ENCODE measurements at places on chromosomes 6 and 20.

DNA sequence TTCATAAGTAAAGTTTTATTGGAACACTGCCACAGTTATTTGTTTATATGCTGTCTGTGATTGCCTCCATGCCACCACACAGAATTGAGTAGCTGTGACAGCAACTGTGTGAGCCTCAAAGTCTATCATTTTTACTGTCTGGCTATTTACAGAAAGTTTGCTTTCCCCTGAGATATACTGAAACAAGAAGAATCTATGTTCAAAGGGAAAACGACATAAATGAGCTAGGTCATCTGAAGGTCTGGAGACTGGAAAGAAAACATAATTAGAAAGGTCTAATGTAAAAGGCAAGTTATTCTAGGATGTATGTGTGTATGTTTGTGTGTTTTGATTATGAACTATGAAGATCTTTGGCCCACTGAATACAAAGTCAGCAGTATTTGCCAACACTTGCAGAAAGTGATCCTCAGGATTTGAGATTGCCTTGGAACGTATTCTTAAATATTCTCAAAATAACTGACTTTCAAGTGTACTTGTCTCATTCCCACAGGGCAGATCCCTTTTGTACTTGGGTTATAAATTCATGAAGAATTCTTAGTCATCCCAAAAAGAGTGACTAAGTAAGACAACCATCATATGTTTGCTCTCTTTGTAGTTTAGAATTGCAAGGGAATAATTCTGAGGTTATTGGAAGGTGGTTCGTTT, 677.7 kb downstream of the DOK5 start:
- DNase-seq = no peak

- no peak for DNase-seq
These were observed 20.8 kb downstream of the EFCAB8 start for GRCh38 chr20:32879538-32879937.

- no peak for DNase-seq
These were observed 122.8 kb downstream of the INSM1 start for GRCh38 chr20:20490673-20491072.

- DNase-seq = no peak
These were observed 90.6 kb upstream of the SYNDIG1 start for GRCh38 chr20:24378661-24379483.

DNA sequence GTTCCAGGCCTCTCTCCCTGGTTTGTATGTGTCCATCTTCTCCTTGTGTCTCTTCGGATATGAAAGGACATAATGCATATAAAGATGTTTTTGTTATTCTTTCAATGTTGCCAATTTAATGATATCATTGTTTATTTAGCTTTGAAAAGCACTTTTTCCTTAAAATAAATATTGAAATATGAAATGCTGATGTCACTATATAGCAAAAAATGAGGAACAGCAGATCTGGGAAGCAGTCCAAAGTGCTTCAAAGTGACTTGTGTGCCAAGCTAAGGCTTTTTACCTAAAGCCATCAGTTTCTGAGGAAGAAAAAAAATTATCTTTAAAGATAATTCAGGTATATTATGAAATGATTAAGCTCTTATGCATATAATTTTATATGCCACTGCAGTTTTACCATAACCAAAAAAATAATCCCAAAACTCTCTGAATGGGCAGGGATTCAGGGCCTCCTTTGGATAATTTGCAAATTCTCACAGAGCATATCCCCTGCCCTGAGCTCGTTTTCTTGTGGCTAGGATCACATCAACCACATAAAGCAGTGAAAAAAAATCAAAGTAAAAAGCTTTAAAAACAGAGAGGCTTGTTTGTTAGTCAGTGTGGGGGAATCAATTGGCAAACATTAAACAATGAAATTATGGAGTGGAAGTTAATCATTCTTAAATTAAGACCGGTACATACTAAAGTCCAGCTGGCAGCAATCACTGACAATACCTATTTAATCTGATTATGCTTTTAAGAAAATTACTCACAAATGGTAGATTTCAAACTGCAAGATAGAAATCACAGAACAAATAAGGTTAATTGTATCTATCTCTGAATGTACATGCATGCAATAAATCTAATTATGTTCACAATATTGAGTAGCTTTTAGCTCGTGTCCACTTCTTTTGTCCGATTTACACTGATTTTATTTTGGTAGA, 1027.9 kb upstream of the ADGRB3 start:
- DNase-seq = no peak
